ENCODE measurements at places on chromosomes 11 and 22. TPM values are rescaled to one million over a fixed set of nuclear protein-coding genes. Genes with fewer than 3 reads are reported as not detected.
A peak's percentile ranks its signal among the peaks of the same experiment; 100 is the strongest.

GRCh38 chr11:17714356-17714854 is 5.0 kb upstream of the MYOD1 start:
- DNase-seq = no peak

DNA sequence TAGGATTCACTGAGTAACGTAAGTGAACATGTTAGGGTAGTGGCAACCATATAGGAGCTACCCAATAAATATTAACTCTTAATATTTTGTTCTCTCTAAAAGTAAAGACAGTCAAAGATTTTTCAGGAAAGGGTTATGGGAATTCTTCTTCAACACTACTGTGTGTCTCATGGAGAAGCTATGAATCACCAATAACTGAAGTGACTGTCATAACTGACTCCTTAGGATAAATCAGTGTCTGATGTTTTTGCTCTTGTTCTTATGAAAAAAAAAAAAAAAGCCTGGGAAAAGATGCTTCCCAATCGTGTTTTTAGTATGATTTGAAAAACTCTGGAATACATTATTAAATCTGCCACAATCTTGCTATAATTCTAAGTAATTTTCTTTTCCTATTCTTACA is 111.2 kb upstream of the CEP126 start:
- DNase-seq = no peak

- no peak for DNase-seq
Observed at GRCh38 chr11:16226245-16226644, 130.1 kb downstream of the SOX6 start.

GRCh38 chr22:31107894-31108218 is 488 bp upstream of the SELENOM start:
- DNase-seq = no peak

GRCh38 chr22:48489551-48490499 is 1337.8 kb downstream of the BRD1 start:
- DNase-seq = no peak

GRCh38 chr11:110027627-110028371 is 65.4 kb upstream of the ZC3H12C start:
- no peak for DNase-seq

DNA sequence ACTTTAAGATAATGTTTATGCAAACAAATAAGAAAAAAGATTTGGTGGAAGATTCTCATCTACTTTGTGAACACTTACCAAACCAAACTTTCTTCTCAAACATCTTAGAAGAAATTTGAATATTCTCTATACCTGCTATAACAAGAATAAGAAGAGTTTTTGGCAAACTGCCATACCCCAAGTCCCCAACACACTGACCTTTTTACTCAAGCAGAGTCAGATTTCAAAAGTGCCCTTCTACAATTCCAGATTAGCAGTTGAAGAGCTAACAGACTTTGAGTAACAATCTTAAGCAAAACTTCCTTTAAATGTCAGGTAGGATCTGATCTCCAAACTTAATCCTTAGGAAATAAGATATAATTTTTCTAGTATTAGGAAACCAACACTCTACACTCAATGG is 33.9 kb downstream of the TSG101 start:
- DNase-seq = no peak

GRCh38 chr11:23727794-23728193 is 769.1 kb upstream of the LUZP2 start:
- DNase-seq = no peak

- no peak for DNase-seq
Observed at GRCh38 chr11:33187998-33188722, 26.9 kb upstream of the CSTF3 start.

DNA sequence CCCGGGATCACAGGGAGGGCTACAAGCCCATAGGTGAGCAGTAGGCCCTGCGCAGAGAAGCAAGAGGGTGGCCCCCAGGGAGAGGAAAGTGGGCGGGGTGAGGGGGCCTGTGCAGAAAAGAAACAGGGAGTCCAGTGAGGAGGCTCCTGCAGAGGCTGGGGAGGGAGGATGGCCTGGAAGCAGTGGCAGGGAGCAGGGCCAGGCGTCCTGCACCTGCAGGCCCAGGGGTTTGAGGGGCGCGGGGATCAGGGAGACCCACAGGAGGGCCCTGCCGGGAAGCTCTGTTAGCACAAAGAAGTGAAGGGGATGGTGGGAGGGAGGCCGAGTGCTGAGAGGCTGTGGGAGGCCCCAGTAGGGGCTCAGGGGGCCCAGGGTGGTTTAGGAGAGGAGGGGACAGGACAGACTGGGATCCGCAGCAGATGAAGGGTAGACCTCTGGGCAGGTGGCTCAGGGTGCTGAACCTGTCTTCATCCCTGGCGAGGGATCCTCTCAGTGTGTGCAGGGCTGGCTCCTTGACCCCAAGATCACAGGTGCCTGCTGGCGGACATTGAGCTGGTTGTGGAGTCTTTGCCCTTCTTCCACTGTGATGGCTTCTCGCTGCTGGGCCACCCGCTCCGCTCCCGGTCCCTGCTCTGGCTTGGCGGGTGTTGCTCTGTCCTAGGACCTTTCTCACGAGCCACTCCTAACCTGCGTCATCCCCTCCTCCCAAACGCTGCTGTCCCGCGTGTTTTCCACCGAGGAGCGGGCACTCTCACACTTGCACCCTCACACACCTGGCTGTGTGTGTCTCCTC is 31.8 kb upstream of the CELSR1 start:
- no peak for DNase-seq

DNA sequence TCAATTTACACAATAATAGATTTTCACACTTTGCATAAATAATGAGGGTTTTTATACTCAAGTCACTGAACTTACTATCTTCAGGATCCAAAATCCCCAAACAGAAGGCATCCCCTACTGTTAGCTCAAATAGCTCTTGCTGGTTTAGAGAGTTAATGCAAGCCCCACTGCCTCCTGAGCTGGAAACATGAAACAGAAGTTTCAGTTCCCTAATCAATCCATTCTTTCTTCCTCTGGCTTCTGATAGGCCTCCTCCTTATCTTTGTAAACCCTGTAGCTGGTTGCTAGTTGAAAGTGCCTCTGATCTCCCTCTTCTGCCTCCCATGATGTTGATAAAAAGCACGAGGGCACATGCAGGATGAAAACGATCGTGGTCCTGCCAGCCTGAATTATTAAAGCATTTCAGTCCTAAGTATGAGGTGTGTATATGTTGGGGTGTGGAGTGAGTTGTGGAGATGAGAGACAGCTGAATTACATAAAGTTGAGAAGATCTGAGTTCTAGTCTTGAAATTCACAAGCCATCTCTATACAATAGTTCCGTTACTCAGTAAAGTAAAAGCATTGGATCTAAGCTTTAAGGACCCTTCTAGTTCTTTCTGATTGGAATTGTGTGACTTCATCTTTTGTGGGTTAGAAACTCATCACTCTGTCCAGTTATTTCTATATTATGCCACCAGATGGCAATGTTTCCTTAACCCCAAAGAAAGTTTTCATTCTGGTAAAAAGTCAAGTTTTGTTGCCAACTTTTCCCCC is 35.0 kb upstream of the EHF start:
- peak; percentile 75 for DNase-seq

DNA sequence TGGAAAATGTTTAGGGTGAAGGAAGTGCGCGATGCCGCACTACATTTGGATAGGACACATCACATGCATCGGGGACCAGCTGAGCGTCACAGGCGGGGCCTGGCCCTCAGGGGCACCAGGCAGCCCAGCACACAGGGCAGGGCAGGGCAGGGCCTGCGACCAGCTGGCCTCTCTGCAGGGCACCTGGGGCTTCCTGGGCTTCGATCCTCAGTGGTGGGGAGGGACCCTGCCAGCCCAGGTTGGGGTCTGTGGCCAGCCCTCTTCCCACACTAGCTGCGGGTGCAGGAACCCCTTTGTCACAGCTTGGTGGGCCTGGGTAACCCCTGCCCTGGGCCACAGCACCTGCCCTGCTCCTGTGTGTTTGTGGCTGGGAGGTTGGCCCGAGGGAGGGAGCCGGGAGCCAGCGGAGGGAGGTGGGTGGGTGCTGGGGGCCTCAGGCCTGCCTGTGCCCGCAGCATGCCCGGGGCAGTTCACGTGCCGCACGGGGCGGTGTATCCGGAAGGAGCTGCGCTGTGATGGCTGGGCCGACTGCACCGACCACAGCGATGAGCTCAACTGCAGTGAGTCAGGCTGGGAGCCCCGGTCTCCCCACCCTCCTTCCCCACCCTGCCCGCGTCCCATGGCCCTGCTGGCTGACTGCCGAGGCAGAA is 37.9 kb downstream of the ST14 start:
- no peak for DNase-seq

- DNase-seq = no peak
Observed at GRCh38 chr11:403761-404431, 9.9 kb downstream of the PKP3 start.

Gene BACE1
- polyA plus RNA-seq = 63.7 TPM

Gene ACRV1
- polyA plus RNA-seq = 0.73 TPM

Gene EHF
- 24.7 TPM for polyA plus RNA-seq

Gene ALDH3B1
- 2.8 TPM for polyA plus RNA-seq

Gene ART1
- polyA plus RNA-seq = not detected

Gene EXPH5
- polyA plus RNA-seq = 3.3 TPM

All from left renal cortex interstitium (tissue), 4 donors.